Stimulated activated CD8-positive, alpha-beta memory T cell treated with anti-CD3 and anti-CD28 coated beads, Interleukin-2, amount 100 ng/mL, for 1 hour (primary cell): ENCODE measurements at places on chromosomes 1 and 21.
A peak's percentile ranks its signal among the peaks of the same experiment; 100 is the strongest.

DNA sequence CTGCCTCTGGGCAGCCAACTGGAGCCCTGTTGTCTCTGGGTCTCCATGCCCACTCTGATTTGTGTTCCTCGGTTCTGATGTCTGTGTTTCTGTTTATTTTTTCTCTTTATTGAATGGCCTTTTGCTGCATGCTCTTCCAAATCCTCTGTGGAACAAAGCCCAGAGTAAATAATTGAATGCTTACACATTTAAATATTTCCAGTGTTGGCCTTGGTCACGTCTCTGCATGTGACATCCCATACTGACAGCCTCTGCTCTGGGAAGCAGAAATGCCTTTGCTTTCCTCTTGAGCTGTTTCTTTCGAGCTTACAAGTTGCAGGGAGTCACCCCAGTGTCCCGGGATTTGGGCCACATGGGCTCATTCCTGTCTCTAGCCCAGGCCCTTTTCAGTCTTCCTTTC, 267.9 kb downstream of the PTPRU start:
- DNase-seq: no peak

DNA sequence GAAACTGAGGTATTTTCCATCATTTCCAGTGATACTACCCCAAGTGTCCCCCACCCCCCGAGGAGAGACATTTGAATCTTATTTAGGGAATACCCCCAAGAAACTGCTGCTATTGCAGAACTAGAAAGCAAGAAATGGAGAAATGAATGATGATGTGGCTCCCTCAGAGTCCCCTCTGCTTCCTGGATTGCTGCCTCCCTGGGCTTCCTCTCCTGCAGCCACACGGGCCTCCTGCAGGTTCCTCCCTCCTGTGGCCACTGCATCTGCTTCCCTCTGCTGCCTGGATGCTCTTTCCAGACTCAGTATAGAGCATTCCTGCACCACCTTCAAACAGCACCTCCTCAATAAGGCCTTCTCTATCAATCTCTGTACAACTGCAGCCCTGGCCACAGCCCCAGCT, 69.3 kb downstream of the SLC25A24 start:
- DNase-seq: no peak

- DNase-seq: no peak
Measured at GRCh38 chr1:185679220-185679619, 55.0 kb upstream of the HMCN1 start.

- no peak for DNase-seq
Measured at GRCh38 chr1:39411526-39412478, 79.6 kb upstream of the BMP8A start.

- no peak for DNase-seq
Measured at GRCh38 chr1:21621761-21622436, 47.3 kb downstream of the RAP1GAP start.

GRCh38 chr1:225845571-225846259, 35.8 kb downstream of the EPHX1 start:
- no peak for DNase-seq

- no peak for DNase-seq
Measured at GRCh38 chr1:221069178-221069903, 190.1 kb downstream of the HLX start.

- DNase-seq: no peak
Measured at GRCh38 chr1:7375781-7376660, 395.1 kb upstream of the VAMP3 start.

- DNase-seq: no peak
Measured at GRCh38 chr1:20322081-20322824, 31.6 kb downstream of the VWA5B1 start.

DNA sequence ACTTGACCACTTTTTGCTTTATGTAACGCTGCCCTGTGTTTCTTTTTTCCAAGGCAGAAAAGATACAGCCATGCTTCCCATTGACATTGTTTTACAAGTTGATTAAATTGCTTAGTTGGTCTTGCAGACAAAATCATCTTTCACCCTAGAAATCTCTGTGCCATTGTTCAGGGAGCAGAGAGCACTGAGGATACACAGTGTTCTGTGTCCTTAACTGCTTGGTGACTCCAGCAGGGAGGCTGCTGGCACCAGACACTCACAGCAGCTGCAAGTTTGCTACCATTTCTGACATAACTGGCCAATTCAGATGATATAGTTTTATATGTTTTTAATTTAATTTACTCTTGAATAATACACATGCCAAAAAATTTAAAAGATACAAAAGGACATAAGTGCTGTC, 118.7 kb downstream of the RGS2 start:
- no peak for DNase-seq

GRCh38 chr1:206703661-206704060, 19.0 kb downstream of the MAPKAPK2 start:
- DNase-seq: no peak

DNA sequence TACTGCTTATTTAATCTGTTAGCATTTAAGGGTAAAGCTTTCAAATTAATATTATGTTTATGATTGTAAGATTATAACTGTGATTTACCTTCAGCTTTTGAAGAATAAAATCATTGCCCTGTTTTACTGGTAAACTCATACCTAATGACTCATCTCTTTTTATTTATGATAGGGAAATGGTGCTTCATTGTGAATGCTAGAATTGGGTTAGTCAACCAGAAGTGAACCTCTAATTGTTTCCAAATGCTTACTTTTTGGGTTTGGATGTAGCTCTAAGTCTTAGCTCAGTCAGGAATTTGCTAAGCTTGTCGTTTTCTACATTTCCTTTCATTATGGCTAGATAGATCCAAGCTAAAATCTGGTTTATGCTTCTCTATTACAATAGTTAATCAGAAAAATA, 59.4 kb downstream of the SLC30A7 start:
- DNase-seq: no peak

- DNase-seq: no peak
Measured at GRCh38 chr1:43285269-43285990, at the start of gene C1orf210. C1orf210 (minus strand) TSS chr1:43285581; CDS start chr1:43283270, 2,311 bp downstream.

DNA sequence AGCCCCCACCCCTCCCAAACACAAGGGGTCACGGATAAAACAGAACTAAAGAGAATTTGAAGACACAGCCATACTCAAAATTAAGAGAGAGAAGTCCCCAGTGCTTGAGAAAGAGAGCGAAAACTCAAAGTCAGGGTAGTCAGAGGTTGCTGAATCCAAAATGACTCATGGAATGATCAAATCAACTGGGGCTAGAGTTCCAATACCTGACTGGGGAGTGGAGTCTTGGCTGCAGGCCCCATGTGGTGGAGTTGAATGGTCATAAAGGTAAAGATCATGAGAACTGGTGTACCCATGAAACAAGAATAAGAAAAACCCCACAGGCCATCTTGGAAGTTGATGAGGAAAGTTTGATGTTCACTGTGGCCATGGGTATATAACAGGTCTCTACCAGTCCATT, 84.5 kb upstream of the LRRN2 start:
- DNase-seq: no peak

DNA sequence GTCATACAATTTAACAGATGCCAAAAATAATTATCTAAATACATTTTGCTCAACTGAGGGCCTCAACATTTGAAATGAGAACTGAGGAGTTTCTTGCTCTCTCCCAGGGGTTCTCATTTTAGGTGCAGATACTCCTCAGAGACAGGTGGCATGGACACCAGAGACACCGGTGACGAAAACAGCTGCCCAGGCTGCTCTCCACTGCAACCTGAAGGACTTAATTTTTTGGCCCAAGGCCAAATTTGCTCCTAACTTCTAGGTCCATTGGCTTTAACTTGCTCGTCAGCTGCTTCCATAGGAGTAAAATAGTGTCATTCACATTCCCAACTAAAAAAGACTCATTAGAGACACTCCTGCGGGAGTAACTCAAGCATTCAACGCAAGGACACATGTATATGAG, 87.0 kb downstream of the NRIP1 start:
- DNase-seq: no peak

GRCh38 chr1:29240986-29241385, 4.7 kb downstream of the PTPRU start:
- DNase-seq: no peak

- no peak for DNase-seq
Measured at GRCh38 chr1:228882041-228882770, 146.9 kb downstream of the RHOU start.

DNA sequence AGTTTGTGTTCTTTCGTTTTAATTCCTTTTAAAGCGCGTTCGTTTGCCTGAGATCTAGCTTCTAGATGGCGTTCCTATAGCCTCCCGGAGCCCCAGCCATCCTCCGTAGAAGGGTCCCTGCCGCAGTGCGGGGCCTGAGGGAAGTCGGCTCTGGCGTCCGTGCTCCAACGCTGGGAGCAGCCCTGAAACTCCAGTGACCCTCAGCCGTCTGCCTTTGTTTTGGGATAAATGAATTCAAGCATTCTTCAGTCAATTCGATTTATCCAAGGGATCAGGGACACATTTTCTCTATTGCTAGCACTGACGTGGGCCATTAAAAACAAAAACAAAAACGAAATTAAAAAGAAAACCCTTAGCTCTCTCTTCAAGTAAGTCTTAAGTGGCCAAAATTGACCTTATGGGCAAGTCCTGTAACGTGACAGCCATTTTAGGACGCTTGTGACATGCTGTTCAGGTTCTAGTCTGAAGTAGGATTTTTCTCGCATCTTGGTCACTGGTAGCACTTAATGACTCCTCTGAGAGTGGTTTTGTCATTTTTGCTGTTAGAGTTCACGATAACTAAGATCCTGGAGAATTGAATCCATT, 742 bp upstream of the HSPA13 start:
- peak; percentile 10 for DNase-seq

DNA sequence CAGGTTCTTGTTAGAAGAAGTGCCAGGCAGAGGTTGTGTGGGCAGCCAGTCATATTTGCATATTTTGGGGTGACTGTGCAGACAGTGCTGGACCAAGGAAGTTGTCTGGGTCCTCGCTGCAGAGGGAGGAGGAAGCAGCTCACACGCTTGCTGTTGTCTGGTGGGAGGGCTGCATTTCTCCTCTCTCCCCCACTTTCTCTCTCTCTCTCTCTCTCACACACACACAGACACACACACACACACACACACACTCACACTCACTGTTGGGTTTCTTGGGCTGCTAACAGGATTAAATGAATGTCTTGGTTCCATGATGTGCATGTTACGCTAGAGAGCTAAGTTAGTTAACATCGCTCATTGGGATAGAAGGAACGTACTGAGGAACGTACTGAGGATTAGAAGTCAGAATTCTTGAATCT, 72.9 kb downstream of the AGPAT3 start:
- DNase-seq: no peak

- DNase-seq: no peak
Measured at GRCh38 chr1:96968541-96968940, 247.0 kb downstream of the PTBP2 start.

DNA sequence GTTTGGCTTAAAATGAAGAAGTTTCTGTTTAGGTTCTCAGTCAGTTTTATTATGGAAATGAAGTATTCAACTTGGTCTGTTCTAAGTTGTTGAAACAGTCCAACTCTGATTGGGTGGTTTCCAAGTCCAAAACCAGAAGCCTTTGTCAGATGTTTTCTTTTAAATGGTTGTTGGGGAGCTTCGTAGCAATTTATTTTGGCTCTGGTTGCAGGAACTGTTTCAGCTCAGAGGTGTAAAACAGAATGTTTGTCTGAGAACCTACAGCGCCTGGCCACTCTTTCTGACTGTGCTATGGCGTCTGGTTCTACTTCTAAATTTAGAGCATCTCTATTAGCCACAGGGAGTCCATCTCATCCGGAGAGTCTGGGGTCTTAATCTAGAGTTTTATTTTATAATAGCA, 582.6 kb upstream of the TMPRSS15 start:
- no peak for DNase-seq

GRCh38 chr1:20982316-20982715, 194.4 kb downstream of the EIF4G3 start:
- no peak for DNase-seq

DNA sequence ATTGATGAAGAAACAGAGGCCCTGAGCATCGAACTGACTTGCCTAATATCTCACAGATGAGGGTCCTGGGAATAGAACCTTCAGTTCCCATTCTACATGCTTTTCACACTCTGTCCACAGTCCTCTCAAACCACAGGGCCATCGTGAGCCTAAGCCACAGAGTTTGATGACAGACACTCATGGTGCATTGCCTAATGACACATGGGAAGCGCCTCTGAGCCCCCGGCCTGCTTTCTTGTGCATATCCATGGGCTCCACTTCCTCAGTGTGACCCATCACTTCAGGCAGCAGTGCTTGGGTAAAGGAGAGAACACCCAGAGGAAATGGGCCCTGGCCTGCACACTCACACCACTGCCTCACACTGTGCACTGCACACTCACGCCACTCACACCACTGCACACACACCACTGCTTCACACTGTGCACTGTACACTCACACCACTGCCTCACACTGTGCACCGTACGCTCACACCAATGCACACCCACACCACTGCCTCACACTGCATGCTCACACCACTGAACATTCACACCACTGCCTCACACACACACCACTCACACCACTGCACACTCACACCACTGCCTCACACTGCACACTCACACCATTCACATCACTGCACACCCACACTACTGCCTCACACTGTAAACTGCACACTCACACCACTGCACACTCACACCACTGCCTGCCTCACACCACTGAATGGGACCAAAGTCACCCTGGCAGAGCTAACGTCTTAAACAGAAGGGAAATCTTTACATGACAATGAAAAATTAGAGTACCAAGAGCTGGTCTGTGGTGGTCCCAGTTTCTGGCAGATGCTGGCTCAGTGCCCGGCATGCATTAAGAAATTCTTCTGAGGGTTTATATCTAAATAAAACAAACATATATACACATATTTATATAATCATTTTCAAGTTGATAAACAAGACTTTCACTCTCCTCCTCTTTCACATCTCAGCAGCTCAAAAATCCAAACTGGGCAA, 53.0 kb downstream of the KANK4 start:
- no peak for DNase-seq

GRCh38 chr1:183996040-183996384, 41.5 kb downstream of the COLGALT2 start:
- DNase-seq: no peak

- no peak for DNase-seq
Measured at GRCh38 chr1:82880506-82880905, 1079.8 kb downstream of the ADGRL2 start.

DNA sequence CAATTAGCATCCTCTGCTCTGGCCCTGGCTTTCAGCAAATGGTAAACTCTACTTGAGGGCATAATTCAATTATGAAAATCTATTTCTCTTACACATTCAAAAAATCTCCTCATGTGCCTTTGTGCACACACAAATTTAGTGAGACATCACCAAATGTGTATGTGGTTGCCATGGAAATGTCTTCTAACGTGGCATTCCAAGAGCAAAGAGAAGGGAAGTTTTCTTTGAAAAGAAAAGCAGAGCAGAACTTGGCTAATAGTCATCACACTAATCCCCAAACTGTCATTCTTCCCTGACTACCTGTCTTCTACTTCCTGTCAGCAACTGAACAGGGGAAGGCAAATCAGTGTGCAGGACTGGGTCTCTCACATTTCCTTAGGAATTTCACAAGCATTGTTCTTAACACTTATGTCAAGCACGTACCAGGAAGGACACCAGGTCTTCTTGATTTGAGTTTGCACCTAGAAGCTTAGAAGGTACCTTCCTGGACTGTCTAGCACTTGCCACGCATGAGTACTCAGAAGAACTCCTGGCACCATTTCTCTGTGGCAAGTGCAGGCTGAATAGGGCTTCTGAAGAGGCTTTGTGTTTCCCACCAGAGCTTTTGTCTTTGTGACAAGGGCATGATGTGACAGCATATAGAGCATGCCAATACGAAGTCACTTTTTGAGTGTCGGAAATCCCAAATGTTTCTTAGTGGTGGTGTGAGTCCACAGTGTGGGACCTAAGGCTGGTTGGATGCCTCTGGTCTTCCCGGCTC, 32.3 kb downstream of the MAN1C1 start:
- DNase-seq: no peak

GRCh38 chr1:210332719-210333398, 4.2 kb downstream of the HHAT start:
- no peak for DNase-seq

GRCh38 chr21:32337206-32337605, 38.6 kb downstream of the MRAP start:
- DNase-seq: no peak
